ENCODE measurements at places on chromosomes 5 and 9. TPM values are rescaled to one million over a fixed set of nuclear protein-coding genes. Genes with fewer than 3 reads are reported as not detected.

DNA sequence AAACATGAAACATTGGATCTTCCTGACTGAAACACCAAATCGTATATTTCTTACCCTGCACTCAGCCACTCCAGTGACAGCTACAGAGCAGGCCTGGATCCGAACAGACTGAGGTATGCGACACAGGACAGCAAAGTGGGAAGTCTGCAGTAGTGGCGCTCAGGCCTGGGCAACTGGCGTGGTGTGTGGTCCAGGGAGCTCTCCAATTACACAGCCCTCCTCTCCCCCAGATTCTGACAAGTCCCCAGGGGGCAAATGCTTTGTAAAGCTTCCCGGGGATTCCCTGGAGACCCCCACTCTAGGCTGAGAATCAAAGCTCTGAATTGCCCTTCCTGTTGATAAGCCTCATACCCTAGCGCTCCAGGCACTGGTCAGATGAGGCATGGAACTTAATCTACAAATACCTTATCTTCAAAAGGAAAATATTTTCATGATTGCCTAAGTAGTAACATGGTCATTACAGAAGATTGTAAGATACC, 104.8 kb upstream of the ERCC6L2 start:
- H3K4me1 ChIP-seq = no peaks in the 10 kb centered on the region
- H3K27ac ChIP-seq = no peak overlapping the region

GRCh38 chr9:84301851-84302250, 38.7 kb downstream of the SLC28A3 start:
- H3K4me3 ChIP-seq = no peak overlapping the region
- no peaks in the 10 kb centered on the region for H3K27me3 ChIP-seq
- no peak overlapping the region for H3K27ac ChIP-seq
- no peaks in the 10 kb centered on the region for H3K4me1 ChIP-seq
- H3K36me3 ChIP-seq = no peaks in the 10 kb centered on the region
- DNase-seq = no peak

DNA sequence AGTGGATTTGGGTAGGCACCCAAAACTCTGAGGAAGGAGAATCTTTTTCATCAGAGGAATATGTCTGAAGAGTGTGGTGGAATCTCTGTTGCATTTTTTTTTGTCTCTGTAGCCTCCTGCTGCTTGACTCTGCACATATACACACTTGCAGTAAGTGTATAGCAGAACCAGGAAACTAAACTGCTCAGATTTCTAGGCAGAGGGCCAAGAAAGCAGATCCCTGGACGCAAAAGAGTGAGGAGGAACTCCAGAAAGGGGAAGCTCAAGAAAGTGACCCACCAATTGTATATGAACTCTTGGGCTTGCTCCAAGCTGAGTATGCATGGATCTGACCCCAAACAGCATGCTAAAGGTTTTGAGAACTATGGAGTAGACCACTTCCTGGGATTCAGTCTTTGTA, 181.8 kb downstream of the GADD45G start:
- no peak for DNase-seq
- no peak overlapping the region for H3K27ac ChIP-seq
- no peak overlapping the region for H3K4me3 ChIP-seq
- no peaks in the 10 kb centered on the region for H3K27me3 ChIP-seq

DNA sequence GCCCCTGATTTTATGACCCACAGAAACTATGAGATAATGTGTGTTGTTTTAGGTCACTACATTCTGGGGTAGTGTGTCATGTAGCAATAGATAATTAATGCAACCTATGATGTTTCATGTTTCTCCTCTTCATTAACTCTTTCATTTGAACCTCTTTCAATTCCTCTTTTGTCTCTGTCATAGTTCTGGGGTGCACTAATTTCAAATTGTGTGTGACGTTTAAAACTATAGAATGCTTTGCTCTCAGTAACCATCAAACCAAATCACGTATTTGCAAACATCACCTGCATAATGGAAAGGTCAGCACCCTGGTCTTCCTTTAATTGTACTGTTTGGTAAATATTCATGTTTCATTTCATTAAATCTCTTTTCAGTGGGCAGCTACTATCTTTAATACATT, 621.6 kb downstream of the TLR4 start:
- H3K36me3 ChIP-seq = no peaks in the 10 kb centered on the region
- H3K27ac ChIP-seq = no peak overlapping the region
- no peak for DNase-seq
- H3K27me3 ChIP-seq = no peaks in the 10 kb centered on the region
- peaks cover 5% of the 10 kb centered on the region for H3K4me1 ChIP-seq

DNA sequence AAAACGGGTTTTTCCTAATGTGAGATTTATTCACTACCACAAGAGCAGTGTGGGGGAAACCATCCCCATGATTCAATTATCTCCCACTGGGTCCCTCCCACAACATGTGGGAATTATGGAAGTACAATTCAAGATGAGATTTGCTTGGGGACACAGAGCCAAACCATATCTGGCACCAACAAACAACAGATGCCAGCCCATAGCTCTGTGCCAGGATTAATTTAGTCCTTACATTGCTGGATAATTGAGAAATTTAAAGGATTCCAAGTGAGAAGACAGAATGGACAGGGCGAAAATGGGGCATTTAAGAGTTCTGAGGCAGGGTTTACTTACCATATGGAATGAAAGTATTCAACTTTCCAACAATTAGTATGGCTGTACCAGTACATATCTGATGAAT, 30.8 kb upstream of the DNAH5 start:
- H3K36me3 ChIP-seq = no peaks in the 10 kb centered on the region
- no peaks in the 10 kb centered on the region for H3K4me1 ChIP-seq
- H3K27me3 ChIP-seq = no peaks in the 10 kb centered on the region
- no peak overlapping the region for H3K27ac ChIP-seq

DNA sequence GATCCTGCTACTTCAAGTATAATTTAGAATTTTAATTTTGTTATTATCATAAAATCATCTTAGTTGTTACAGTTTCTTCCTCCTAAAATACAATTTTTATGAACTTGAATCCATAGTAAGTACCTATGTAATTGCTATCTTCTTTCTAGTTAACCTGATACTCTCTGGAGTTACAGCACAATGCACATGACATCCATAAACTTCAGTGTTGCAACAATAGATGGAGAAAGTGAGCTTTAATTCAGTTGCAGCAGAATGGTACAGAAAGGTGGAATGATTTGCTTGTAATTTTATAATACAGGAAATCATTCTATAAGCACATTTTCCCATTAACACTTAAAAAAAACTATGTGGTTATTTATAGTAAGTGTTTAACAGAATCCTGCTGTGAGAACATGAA, 372.0 kb downstream of the CDH9 start:
- DNase-seq = no peak
- no peak overlapping the region for H3K27ac ChIP-seq
- H3K4me3 ChIP-seq = no peak overlapping the region
- H3K4me1 ChIP-seq = no peaks in the 10 kb centered on the region

GRCh38 chr9:71602652-71603051, 165.7 kb downstream of the CEMIP2 start:
- no peak overlapping the region for H3K27ac ChIP-seq
- H3K36me3 ChIP-seq = no peaks in the 10 kb centered on the region
- no peaks in the 10 kb centered on the region for H3K27me3 ChIP-seq
- H3K4me3 ChIP-seq = no peak overlapping the region

DNA sequence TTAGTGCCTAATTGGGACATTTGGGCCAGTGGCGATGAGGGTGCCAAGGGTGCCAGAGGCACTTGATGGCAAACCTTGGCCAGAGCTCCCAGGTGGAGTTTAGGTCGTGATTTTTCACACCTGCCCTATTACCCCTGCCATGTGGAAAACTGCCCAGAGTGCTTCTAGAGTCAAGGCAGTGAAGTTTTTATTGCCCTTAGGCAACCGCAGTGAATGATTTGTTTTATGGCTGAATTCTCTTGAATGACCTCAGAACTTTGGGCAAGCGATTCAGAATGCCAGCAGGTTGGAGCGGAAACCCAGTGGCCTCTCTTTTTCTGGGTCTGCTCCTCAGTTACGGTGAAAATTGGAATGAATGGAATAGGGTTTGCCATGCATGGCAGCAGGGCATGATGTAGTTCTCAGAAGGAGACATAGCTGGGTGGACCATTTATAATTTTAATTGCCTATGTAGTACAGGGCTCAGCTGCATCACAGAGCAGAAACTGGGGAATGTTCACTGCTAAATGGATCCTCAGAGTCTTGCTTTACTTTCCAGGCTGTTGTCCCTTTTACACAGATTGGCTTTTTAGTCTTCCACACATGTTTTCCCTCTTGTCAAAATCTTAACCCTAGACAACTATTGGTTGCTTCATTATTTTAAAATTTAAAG, 820.0 kb upstream of the SEMA6A start:
- DNase-seq = no peak
- no peak overlapping the region for H3K27ac ChIP-seq
- no peak overlapping the region for H3K4me3 ChIP-seq
- H3K36me3 ChIP-seq = no peaks in the 10 kb centered on the region

GRCh38 chr9:131732636-131733289, 7.1 kb downstream of the RAPGEF1 start:
- H3K36me3 ChIP-seq = no peaks in the 10 kb centered on the region
- no peak overlapping the region for H3K4me3 ChIP-seq
- H3K27ac ChIP-seq = peak overlapping the region; percentile 58

- no peak overlapping the region for H3K27ac ChIP-seq
- H3K4me1 ChIP-seq = no peaks in the 10 kb centered on the region
- no peaks in the 10 kb centered on the region for H3K36me3 ChIP-seq
- no peak for DNase-seq
- no peaks in the 10 kb centered on the region for H3K27me3 ChIP-seq
Observed at GRCh38 chr5:170171811-170172210, 61.0 kb upstream of the C5orf58 start.

DNA sequence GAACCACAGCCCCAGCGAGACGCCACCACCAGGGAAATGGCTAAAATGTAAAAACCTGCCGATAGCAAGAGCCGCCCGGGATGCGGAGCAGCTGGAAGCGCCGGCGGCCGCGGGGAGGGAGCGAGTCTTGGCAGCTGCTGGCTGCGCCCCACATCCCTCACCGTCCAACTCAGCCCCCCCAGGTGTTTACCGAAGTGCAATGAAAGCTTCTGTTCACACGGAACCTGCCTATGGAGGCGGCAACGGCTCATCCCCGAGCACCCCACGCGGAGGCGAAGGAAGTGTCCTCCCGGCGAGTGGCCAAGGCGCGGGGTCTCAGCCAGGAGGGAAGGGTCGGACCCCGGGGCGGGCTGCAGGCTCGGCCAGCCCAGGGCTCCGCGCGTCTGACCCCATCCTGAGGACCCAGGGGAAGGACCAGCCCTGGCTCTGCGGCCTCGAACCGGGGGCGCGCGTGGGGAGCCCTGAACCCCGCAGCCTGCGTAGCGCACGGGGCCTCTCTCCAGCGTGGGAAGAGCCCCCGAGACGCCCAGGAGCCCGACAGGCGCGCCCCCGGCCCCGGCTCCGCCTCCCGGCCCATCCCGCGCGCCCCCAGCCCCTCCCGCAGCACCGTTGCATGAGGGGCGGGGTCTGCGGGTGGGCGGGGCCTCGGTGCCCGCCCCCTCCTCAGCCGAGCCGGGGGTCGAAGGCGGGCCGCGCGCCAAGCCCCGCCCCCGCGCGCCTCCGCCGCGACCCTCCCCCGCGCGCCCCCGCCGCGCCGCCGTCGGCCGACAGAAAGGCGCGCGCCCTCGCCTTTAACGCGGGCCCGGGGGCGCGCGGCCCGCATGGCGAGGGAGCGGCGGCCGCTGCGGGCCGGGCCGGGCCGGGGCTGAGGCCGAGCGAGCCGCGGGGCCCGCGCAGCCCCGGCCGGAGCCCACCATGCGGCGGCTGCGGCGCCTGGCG, at the start of gene DIPK1B:
TSS of gene DIPK1B (plus strand) at position 822 of the 939 bp plus-strand sequence. CDS start at position 916, 94 bp downstream.
- H3K36me3 ChIP-seq = no peaks in the 10 kb centered on the region
- peak within 1 kb of the TSS; percentile 77 for H3K4me3 ChIP-seq
- peaks cover 4% of the 10 kb centered on the region for H3K4me1 ChIP-seq
- peak; percentile 23 for DNase-seq
- no peaks in the 10 kb centered on the region for H3K27me3 ChIP-seq

GRCh38 chr5:136207631-136208030, 14.7 kb upstream of the SMIM32 start:
- no peak overlapping the region for H3K27ac ChIP-seq
- no peaks in the 10 kb centered on the region for H3K36me3 ChIP-seq
- no peak overlapping the region for H3K4me3 ChIP-seq
- no peaks in the 10 kb centered on the region for H3K4me1 ChIP-seq
- DNase-seq = no peak
- peaks cover 13% of the 10 kb centered on the region for H3K27me3 ChIP-seq

DNA sequence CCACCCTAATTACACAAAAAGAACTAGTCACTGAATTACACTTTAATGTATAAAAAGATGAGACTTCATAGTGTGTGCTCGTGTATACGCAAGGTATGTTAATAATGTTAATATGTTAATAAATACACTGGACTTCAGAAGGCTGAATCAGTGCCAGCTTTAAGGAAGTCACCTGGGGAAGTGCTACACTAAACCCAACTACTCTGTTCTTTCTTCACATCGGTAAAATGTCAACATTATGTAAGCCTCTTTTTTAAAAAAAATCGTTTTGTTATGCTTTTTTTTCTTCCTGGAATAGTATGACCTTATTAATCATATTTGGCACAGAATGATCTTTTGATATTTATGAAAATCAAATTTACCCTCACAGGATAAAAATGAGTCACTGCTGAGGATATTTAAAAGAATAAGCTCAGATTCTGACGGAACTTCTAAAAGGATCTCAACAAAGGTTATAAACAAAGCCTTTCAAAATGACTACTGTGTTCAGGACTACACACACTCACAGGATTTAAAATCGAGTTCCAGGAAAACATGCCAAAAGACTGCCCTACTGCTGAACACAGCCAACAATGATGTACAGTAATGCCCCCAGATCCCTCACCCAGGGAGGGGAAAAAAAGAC, 75.9 kb downstream of the AUH start:
- DNase-seq = no peak
- no peaks in the 10 kb centered on the region for H3K36me3 ChIP-seq
- H3K27me3 ChIP-seq = no peaks in the 10 kb centered on the region
- H3K4me3 ChIP-seq = no peak overlapping the region

- no peak for DNase-seq
- H3K36me3 ChIP-seq = no peaks in the 10 kb centered on the region
- no peak overlapping the region for H3K27ac ChIP-seq
- no peaks in the 10 kb centered on the region for H3K4me1 ChIP-seq
Observed at GRCh38 chr5:41768692-41769091, 101.5 kb downstream of the OXCT1 start.

Gene OBP2B
- total RNA-seq = not detected

Gene HTR4
- not detected for total RNA-seq

Gene BAAT
- 0.32 TPM for total RNA-seq

Gene FOXD4
- not detected for total RNA-seq
